ENCODE measurements at places on chromosomes 13 and 19.

GRCh38 chr13:103236213-103236612, 170.0 kb upstream of the SLC10A2 start:
- DNase-seq = no peak

- DNase-seq = no peak
Observed at GRCh38 chr19:5687360-5688198, 2.5 kb upstream of the RPL36 start.

DNA sequence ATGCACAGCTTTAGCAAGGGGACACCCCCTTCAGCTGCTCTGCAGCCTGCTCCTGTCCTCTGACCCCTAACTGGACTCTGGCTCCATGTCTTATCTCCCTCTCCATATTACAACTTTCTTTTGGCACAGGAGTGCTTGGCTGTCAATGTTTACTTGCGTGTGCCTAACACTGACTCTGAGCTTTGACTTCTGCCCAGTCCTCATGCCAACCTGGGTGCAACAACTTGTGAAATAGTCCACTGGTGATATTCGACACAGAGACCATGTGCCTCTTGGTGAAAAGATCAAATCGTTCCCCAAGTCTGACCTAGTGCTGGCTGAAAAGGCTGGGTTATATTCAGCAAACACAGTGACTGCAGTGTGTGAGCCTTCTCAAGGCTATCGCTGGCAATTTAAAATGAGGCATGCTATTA, 34.1 kb upstream of the KLF12 start:
- DNase-seq = no peak

DNA sequence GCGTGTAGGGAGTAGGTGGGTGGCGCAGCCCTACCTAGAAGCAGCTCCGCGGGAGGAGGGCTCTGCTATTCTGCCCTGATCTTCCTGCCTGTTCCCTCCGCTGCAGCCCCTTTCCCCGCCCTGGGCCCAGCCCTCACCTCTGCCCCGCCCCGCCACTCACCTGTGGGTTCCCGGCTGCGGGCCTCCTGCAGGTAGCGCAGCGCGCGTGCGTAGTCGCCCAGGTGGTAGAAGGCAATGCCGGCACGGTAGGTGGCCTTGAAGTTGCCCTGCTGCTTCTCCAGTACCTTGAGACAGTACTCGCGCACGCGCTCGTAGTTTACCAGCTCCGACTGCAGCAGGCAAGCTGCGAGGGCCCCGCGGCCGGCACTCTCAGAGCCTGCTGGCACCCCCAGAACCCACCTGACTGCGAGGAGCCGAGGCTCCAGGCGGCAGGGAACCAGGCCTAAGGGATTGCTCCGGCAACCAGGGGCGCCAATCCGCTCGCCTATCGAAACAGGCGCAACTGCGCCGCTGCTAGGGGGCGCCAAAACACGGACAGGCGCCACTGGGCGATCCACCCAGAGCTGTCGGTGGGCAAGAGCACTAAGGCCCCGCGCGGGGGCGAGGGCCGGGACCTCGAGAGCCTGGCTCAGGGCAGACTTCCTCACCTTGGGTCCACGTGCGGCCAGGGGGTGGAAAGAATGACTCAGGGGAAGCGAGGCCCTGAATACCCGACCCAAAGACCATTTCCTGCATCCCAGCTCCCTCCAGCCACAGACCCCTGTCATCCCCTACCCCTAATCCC, 965 bp downstream of the TTC9B start:
- peak; percentile 67 for DNase-seq

DNA sequence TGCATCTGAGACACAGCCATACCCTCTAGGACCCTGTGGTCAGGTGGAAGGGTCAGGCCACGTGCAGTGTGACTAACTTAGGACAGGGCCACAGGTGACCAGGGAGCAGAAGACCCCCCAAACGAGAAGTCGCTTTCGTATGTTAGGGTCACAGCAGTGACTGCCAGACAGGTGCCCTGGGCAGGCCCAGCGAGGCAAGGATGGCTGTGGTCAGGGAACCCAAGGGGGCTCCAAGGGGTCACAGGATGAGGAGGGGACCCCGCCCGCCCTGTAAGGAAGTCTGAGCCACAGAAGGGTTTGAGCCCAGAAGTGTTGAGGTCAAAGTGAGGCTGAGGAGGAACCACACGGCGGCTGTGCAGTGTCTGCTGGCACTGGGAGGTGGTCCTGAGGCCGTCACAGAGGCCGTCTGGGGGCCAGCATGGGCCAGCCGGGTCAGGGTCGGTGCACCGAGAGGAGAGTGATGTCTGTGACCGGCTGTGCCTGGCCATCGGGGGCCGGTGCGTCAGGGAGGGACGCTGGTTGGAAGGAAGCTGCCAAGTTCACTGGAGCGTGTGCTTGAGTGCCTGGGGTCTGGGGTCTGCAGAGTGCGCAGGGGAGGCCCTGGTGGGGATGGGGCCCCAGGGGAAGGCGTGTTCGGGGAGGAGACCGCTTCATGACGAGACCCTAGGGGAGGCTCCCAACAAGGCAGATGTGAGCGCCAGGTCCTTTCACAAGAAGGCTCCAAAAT, 24.8 kb upstream of the TMEM255B start:
- DNase-seq = no peak

DNA sequence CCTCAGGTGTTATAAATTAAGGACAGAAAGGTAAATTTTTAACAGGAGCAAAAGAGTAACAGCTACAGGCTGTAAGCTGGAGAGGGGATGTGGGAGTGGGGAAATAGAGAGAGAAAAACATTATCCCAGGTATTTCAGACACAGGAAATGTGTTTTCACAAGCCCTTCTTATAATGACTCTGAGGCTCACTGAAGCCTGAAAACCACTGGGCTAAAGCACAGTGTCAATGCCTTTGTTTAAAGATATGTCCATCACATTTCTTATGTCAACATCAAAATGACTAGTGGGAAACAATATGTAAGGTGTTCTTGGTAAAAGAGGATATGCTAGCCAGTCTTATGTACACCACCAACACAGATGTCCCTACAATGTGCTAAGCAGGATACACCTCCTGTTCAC, 365.9 kb downstream of the FGF14 start:
- DNase-seq = no peak

DNA sequence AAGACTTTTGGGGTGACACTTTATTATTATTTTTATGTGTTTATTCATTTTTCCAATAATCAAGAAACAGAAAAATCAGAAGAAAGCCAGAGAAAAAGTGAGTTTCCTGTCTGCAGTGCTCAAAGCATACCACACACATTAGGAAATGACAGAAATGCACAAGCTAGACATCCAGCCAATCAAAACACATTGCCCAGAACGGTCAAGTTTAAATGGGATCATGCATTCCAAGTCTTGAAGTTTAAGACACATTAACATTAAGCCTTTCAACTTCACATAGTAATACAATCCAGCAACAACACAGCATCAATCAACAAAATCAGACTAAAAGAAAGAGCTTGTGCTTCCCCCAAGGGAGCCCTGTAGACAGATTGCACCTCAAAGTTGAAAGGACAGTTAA, 28.7 kb upstream of the MEDAG start:
- no peak for DNase-seq

DNA sequence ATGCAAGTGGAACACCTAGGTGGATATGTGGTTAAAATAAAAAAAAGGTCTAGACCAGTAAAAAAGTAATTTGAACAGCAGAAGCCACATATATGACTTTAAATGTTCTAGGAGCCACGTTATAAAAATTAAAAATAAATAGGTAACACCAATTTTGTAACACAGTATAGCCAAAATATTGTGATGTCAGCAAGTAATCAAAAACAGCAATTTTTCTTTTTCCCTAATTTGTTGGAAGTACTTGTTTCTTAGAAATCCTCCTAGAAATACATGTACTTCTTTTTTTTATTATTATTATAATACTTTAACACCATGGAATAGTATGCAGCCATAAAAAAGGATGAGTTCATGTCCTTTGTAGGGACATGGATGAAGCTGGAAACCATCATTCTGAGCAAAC, 25.7 kb upstream of the C1QTNF9B start:
- no peak for DNase-seq

DNA sequence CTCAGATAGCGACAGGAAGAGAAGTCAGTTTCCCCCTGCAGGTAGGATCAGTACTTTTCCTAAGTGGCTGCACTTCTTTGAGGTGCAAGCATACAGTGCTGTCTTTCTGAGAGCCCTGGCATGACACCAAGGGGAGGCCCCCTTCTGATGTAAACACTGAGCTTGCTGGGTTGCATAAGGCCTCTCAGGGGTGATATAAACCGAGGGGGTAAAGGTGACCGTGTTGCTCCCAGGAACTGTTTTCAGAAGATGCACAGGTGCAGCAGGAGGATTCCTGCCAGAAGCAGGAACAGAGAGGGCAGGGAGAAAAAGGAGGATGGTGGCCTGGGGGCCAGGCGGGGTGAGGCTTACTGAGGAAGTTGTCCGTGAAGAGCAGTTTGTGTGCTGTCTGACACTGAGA, 74.0 kb upstream of the ZNF30 start:
- DNase-seq = no peak

DNA sequence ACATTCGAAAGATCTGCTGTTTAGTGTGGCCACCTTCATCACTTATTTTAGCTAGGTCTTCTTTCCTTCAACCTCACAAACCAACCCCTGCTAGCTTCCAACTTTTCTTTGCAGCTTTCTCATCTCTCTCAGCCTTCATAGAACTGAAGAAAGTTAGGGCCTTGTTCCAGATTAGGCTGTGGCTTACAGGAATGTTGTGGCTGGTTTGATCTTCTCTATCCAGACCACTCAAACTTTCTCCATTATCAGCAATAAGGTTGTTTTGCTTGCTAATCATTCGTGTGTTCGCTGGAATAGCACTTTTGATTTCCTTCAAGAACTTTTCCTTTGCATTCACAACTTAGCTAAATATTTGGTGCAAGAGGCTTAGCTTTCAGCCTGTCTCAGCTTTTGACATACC, 44.7 kb downstream of the CARS2 start:
- DNase-seq = no peak

DNA sequence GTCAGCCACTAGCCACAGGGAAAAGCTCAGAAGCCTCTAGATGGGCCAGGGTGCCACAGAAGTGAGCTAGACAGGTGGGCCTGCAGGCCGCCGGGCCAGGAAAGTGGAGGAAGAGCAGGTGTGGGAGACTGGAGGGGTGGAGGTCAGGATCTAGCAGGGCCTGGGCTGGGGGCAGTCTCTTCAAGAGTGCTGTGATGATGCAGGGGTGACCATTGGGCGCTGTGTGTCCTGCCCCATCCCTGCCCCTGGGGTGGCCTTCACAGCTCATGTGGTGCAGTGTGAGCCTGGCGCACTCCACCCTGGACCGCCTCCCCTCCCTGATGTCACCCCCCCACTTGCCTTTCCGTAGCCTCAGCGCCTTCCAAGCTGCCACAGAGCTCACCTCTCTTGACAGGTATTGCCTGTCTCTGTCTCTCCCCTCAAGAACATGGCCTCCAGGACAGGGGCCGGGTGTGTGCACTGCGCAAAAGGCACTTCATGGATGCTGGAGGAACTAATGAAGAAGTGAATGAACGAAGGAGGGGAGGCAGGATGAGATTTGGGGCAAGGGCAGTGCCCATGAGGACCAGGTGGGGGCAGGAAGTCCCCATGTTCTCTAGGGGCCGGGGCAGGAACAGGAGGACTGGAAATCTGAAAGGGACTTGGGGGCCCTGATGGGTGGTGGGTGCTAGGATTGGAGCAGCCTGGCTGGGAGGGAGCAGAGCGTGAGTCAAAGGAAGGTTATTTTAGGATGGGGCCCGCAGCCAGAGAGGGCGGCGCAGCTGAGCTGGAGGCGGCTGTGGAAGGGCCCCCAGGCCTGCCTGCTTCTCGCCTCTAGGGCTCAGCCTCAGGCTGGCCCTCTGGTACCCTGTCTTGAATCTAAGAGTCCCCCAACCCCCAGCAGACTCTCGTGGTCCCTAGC, 6.6 kb downstream of the SSBP4 start:
- no peak for DNase-seq

- peak; percentile 93 for DNase-seq
Observed at GRCh38 chr19:15251749-15252397, 19.6 kb upstream of the EPHX3 start.

GRCh38 chr19:2076526-2076944, 19.6 kb downstream of the MOB3A start:
- DNase-seq = no peak

DNA sequence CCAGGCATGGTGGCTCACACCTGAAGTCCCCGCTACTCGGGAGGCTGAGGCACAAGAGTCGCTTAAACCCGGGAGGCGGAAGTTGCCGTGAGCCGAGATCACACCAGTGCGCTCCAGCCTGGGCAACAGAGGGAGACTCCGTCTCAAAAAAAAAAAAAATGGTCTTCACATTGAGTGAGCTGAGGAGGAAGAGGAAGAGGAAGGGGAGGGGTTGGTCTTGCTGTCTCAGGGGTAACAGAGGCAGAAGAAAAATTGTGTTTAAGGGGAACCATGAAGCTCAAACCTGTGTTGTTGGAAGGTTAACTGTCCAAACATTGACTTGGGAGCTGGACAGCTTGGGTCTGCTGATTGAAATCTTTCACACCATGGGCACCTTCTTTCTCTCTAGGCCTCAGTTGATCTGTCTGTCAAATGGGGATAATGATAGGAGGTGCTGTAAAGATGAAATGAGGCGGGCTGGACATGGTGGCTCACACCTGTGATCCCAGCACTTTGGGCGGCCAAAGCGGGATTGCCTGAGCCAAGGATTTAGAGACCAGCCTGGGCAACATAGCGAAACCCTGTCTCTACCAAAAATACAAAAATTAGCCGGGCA, 9.8 kb upstream of the SLC44A2 start:
- no peak for DNase-seq

- no peak for DNase-seq
Observed at GRCh38 chr13:74765955-74766354, 631.8 kb upstream of the KLF12 start.

DNA sequence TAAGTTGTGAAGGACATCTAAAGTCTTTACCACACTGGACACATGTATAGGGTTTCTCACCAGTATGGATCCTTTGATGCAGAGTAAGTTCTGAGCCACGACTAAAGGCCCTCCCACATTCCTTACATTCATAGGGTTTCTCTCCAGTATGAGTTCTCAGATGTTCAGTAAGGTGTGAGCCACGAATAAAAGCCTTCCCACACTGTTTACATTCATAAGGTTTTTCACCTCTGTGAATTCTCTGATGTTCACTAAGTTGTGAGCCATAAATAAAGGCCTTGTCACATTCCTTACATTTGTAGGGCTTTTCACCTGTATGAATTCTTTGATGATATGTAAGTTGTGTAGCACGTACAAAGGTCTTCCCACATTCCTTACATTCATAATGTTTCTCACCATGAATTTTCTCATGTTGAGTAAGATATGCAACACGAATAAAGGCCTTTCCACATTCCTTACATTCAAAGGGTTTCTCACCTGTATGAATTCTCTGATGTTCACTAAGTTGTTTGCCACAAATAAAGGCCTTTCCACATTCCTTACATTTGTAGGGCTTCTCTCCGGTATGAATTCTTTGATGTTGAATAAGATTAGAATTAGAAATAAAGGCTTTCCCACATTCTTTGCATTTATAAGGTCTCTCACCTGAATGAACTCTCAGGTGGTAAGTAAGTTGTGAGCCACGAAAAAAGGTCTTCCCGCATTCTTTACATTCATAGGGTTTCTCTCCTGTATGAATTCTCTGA, 29.8 kb downstream of the ZNF571 start:
- no peak for DNase-seq

- DNase-seq = no peak
Observed at GRCh38 chr13:25725104-25725503, 326.7 kb downstream of the SHISA2 start.
